MCF 10A (cell line): ENCODE measurements at places on chromosomes 3 and 15. TPM values are rescaled to one million over a fixed set of nuclear protein-coding genes. Genes with fewer than 3 reads are reported as not detected.

- DNase-seq: no peak
Observed at GRCh38 chr3:126891141-126891540, 91.8 kb upstream of the PLXNA1 start.

- DNase-seq: no peak
Observed at GRCh38 chr3:49930168-49930690, 618 bp upstream of the MON1A start.

DNA sequence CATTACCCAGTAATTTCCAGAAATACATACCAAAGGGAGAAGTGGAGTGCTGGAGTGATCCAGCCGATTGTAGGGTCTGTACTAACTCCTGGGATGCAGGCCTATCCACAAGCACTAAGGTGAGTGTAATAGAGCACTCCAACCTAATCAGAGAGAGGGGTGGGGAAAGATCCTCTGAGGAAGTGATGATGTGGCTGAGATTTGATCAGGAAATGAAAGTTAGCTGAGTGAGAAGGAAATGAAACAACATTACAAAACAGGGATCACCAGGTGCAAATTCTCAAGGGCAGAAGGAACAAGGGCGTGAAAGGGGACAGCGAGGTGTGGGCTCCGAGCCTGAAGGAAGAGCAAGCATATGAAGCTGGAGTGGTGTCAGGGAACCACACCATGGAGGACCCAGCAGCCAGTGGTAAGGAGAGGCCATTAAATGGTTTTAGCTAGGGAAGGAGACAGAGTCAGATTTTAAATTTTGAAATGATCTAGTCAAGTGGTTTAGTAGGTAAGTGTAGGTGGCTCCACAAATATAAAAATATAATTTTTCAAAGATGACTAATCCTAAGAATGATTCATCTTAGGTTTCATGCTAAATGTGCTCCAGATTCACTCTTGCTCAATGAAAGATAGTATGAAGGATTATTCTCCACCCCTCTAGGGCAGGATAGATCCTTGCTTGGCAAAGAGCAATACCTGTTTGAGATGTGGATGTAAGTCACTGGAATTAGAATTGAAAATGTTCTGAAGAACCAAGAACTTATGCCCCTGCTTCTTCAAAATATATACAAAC lies 348.7 kb downstream of the TBL1XR1 start:
- peak; percentile 75 for DNase-seq

DNA sequence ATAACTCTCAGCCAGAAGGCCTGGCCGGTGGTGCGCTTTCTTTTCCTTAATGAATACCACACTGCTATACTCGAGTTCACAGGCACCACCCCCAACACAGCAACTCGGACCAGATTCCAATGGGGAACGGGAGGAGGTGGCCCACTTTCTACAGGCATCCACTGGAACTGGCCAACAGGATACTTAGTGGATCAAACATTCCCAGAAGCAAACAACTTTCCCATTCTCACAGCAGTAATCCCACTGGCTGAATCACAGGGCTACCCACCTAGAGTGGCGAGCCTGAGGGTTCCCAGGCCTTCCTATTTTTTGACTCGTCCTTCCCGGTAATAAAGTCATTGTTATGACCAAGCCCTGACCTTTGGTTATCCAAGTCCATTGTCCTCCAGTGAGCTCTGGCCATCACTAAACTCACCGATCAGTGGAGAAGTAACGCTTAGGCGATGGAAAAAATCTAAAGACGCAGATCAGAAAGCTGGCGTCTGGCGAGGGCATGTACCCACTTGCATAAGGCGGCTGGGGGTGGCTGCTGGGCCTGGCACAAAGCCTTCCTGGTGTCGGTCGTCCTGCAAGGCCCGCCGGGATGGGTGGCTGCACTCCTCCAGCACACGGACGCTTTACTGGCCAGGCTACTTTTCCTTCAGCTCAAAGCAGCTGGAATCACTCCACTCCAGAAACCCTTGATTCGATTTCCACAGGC lies 1.2 kb downstream of the EOGT start:
- DNase-seq: peak; percentile 82

- peak; percentile 98 for DNase-seq
Observed at GRCh38 chr3:185900228-185900627, 37.6 kb downstream of the TRA2B start.

DNA sequence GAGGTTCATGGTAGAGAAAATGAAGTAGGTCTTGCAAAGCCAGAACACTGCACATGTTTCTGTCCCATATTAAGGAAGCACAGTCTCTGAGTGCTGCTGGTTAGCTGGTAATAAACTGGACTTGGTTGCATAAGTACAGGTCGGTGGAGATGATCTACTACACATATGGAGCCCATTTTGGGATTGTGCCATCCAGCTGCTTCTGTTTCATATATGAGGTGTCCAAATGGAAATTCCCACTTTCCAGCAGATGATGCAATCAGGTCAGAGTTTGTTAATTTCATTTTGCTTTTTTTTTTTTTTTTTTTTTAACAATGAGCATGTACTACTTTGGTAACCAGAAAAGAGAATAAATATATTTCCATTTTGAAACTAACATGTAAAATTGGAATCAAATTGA lies 122.6 kb downstream of the SATB1 start:
- peak; percentile 89 for DNase-seq

GRCh38 chr3:129131465-129132088 lies 10.0 kb upstream of the RAB43 start:
- DNase-seq: no peak

- no peak for DNase-seq
Observed at GRCh38 chr15:35929740-35930444, 383.9 kb upstream of the DPH6 start.

DNA sequence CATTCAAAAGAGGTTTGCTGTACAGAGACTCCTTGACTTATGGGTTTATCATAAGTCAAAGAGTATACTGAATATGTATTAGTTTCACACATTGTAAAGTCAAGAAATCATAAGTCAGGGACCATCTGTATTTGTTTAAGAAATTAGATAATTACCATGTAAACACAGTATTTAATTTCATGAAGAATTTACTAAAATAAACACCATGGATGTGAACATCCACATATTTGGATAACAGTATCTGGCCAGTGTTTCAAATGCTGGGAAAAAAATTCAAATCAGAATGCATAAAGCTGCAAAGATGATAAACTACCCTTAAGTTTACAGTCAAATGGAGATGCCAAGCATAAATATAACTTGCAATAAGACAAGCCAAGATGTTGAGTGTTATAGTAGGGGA lies 17.0 kb downstream of the MYNN start:
- DNase-seq: no peak

DNA sequence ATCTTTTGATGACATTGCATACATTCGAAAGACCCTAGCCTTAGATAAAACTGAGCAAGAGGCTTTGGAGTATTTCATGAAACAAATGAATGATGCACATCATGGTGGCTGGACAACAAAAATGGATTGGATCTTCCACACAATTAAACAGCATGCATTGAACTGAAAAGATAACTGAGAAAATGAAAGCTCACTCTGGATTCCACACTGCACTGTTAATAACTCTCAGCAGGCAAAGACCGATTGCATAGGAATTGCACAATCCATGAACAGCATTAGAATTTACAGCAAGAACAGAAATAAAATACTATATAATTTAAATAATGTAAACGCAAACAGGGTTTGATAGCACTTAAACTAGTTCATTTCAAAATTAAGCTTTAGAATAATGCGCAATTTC lies 16.7 kb downstream of the KCNMB3 start:
- DNase-seq: no peak

- no peak for DNase-seq
Observed at GRCh38 chr15:29344474-29344873, 74.9 kb upstream of the NSMCE3 start.

GRCh38 chr3:60176614-60177013 lies 1074.6 kb downstream of the FHIT start:
- DNase-seq: no peak

DNA sequence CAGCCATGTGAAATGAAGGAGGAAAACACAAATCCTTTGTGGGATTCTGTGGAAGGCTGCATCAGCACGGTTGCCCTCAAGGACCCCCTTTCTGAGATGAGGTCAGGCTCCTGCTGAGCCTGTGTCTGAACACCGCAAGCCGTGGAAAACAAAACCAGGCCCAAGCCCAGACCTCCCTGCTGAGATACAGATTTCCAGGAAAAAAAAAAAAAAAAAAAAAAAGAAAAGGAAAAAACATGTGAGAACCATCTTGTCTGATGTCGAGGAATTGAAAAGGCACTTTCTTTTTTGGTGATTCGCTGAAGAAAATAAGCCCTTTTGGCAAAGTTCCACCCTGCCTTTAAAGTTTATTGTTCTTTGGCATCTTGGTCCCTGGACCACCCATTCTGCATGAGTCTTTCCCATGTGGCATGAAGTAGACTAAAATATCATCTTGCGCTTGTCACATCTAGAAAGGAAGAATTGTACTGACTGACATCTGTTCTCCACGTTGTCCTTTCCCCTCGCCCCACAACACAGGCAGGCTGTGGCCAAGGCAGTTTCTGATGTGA lies 117.6 kb downstream of the CHST2 start:
- no peak for DNase-seq

- no peak for DNase-seq
Observed at GRCh38 chr15:99511866-99512661, 53.7 kb upstream of the MEF2A start.

The TMEM212 gene
- not detected in 2 replicates for total RNA-seq

The ATXN7 gene
- 29.2 and 36.7 TPM in 2 replicates for total RNA-seq

The LARP6 gene
- 67.3 and 77.5 TPM in 2 replicates for total RNA-seq

The C2CD4A gene
- total RNA-seq: 0.16 TPM in 1 of 2 replicates, not detected in the other

The IL17RB gene
- 0.19 and 0.42 TPM in 2 replicates for total RNA-seq

The CFAP20DC gene
- 1.1 and 1.5 TPM in 2 replicates for total RNA-seq

The CORO2B gene
- 0.47 and 0.79 TPM in 2 replicates for total RNA-seq

The DNAH12 gene
- 0.47 and 0.58 TPM in 2 replicates for total RNA-seq

The CHRNA3 gene
- not detected in 2 replicates for total RNA-seq

The SLC35G2 gene
- 7.6 and 8.5 TPM in 2 replicates for total RNA-seq
